ENCODE measurements at places on chromosomes 1 and 21.

DNA sequence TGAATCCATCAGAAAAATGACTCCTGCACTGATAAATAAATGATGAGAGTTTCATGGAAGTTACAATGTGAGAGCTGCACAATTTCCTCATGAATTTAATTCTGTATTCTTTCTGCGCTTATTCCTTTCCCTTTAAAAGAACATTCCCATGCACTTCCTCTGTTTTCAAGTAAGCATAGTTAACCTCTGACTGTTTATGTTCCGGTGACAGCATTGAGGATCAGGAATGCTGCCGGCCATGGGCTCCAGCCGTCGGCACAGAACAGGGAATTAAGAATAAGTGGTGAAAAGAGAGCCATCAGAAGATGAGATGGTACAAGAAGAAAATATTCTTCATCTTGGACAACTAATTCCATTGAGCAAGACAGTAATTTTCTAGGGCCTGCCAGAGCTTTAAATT lies 65.3 kb downstream of the SUSD4 start:
- no peak for DNase-seq

GRCh38 chr21:40985370-40985769 lies 138.4 kb upstream of the DSCAM start:
- no peak for DNase-seq

DNA sequence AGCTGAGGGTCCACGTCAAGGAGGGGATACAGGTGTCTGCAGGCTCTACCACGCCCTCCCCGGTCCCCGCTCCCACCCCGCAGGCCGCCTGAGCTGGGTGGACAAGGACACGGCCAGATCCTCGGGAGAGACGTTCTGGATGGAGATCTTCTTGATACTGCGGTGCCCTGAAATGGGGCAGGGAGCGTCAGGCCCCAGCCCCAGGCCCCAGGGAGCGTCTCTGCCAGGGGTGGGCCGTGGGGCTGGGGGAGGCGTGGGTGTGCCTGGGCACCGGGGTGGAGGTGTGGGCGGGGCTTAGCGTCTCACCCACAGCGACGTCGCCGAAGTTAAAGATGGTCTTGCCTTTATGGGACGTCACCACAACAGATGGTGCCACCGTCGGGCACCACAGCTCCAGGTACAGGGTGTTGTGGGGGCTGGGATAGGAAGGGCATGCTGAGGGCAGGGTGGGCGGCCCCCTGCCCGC lies 7.3 kb upstream of the TMEM52 start:
- no peak for DNase-seq

GRCh38 chr21:44442266-44443125 lies 12.8 kb upstream of the LRRC3 start:
- DNase-seq, result no peak

- no peak for DNase-seq
Observed at GRCh38 chr1:70143048-70143659, 62.2 kb downstream of the LRRC40 start.

DNA sequence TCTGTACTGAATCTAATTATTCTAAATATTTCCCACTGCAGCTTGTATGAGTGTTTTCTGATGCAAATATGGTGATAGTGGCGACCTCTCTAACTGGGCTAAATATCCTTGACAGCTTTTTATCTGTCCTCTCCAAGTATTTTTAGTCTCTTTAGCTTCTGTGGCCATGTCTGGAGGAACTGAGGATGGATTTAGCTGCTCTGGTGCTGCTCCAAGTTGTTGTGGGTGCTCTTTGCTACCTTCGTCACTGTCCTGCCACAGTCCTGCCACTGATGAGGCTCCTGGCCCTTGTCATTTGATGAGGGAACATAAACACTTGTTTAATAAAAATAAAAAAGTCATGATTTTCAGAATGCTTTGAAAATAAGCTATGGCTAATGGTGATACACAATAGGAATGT lies 15.9 kb downstream of the CAMTA1 start:
- no peak for DNase-seq

DNA sequence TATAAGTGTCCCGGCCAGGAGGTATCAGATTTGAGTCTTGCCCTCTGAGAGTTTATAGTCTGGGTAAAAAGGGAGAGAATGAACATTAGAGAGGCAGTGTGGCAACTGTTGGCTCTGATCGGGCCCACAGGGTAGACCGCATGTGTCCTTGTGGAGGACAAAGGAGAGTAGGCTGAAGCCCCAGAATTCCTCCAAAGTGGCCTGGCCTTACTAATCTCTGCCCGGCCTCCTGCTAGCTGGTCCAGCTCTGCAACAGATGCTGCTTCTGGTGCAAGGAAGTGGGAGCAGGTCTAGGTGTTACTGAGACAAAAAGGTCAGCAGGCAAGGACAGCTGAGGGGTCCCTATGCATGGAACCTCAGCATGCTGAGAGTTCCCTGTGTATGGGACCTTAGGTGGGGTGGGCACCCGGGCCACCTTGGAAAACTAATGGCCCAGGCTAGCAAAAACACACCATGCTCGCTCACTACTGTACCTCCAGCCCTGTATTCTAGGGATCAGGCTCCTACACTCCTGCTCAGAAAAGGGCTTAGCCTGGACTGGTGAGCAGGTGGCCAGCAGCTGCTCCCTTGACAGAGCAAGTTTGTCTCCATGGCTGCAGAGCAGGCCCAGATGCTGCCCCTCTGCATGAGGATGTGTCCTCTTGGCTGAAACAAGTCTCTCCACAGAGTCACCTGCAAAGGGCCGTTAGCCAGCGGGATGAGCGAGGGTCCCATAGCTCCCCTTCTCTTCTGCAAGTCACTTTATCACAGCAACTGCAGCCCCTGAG lies 30.3 kb upstream of the RGS16 start:
- DNase-seq, result no peak

- no peak for DNase-seq
Observed at GRCh38 chr1:193952778-193953374, 766.5 kb upstream of the B3GALT2 start.

DNA sequence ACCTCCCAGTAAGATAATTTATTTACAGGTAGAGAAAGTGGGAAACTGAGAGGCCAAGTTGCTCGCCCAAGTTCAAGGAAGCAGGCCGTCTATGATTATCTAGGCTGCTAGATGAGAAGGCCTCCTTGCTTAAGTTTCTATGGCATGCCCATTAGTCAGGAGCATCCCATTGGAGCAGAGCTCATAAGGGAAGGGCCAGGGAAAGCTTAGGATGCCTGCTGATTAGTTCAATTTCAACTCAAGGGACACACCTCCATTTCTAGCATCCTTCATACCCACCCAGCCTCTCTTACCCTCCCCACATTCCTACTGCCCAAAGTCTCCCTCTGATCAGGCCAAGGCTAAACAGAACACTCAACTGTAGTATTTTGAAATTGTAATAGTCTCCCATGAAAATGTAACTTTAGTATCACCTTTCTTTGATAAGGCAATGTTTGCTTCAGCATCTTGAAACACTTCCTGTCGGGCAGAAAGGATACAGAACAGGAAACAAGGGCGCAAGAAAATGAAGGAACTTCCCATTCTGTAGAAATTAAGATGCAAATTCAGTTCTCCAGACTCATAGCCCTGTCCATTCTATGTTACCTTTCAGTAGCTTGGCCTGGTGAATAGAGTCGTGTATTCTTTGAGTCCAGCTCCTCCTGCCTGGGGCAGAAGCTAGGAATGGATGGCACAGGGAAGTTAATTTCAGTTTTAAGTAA lies 46.3 kb upstream of the TARBP1 start:
- DNase-seq, result no peak

- no peak for DNase-seq
Observed at GRCh38 chr21:46622226-46622625, 13.2 kb upstream of the PRMT2 start.

DNA sequence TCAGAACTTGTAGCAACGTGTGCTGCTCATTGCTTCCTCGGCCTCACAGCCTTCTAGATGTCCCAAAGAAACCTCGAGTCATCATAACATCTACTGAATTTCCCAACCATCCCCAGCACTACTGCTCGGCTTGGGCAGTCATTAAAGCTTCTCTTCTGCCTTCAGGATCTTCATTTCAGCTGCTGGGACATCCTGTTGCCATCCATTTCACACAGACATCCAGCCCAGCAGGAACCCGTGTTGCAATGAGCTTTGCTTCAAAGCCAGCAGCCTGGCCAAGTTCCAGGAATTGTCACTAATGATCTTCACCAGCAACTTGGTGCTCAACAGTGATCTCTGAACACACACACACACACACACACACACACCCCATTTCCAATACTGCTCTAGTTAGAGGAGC lies 18.5 kb downstream of the WLS start:
- no peak for DNase-seq

DNA sequence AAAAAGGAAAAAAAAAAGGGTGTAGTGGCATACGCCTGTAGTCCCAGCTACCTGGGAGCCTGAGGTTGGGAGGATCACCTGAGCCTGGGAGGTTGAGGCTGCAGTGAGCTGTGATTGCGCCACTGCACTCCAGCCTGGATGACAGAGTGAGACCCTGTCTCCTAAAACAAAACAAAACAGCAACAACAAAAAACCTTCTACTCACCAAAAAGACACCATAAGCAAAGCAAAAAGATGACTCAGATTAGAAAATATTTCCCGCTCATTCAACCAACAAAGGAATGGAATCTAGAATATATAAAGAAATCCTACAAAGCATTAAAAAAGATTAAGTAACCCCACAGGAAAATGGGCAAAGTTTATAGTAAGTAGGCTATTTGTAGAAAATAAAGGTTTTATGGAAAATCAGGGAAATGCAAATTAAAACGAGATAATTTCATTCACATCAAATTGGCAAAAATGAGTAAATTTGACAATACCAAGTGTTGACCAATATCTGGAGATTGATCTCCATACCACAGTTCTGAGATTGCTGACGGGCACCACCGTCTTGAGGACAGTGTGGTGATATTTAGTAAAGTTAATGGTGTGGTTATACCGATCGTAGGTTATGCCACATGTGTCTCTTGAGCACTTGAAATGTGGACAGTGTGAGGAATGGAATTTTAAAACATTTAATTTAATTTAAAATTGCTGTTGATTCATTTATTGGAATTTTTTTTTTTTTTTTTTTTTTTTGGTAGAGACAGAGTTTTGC lies 54.0 kb downstream of the PIK3CD start:
- DNase-seq, result no peak

DNA sequence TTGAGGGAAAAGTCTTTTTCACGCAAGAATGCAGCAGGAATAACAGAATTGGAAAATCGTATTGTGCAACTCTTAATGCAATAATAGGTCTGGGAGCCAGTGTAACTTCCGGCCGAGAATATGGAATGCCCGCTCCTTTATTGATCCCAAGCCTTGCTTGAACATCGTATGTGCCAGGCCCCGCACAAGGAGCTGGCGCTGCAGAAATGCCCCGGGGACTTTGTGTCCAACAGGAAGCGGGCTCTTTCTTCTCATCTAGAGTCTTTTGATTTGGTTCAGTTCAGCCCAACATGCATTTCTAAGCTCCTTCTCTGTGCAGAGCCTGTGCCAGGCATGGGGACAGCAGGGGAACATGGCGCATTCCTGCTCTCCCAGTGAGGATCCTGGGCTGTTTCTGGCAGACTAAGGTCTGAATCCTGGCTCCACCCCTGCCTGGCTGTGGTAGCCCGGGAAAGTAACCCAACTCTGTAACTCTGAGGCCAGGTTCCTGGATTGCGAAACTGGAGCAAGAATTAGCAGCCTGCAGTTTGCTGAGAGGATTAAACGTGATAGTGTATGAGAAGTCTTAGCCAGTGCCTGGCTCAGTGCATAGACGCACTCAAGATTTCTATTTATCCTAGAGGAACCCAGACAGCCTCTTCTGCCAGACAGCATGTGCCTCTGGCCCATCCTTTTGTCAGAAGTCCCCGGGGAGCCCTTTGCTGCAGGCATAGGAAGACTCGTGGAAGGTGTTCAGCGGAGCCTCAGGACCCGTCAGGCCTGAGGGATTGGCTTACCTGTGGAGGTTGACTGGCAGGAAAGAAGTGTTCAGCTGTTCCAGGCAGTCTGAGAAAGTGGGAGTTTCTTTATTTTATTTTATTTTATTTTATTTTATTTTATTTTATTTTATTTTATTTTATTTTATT lies 987 bp upstream of the CDCP2 start:
- DNase-seq, result no peak

GRCh38 chr1:52919723-52920483 lies 1.6 kb downstream of the ECHDC2 start:
- no peak for DNase-seq

GRCh38 chr1:227547310-227548118 lies 15.8 kb upstream of the ZNF678 start:
- DNase-seq, result no peak

- DNase-seq, result no peak
Observed at GRCh38 chr1:114368560-114369255, 142.3 kb downstream of the TRIM33 start.
